Bronchial epithelial cell (primary cell): ENCODE measurements at places on chromosomes 13 and 19.

DNA sequence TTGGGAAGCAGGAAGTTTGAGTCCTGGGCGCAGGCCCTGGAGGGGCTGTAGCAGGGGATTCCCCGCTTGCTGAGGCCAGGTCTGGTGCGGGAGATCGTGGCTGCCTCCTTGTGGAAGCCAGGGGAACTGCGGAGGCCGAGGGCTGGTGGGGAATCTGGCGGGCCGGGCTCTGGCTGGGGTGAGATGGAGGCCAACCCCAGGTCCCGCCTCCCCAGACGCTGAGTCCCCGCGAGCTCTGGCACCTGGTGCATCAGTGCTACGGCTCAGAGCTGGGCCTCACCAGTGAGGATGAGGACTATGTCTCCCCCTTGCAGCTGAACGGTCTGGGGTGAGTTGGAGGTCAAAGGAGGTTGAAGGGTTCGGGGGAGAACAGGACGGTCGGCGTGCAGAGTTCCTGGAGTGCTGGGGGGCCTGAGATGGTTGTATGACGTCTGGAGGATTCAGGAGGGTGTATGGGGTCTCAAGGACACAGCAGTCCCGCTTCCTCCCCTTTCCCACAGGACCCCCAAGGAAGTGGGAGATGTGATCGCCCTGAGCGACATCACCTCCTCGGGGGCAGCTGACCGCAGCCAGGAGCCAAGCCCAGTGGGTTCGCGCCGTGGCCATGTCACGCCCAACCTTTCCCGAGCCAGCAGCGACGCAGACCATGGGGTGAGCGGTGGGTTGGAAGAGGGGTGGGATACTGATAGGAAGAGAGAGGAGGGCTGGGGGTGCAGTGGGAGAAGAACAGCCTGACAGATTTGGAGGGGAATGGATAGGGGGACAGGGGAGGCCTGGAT is 13.1 kb downstream of the GRAMD1A start:
- peak; percentile 28 for DNase-seq

- DNase-seq = no peak
These were observed 71.6 kb upstream of the SLITRK1 start for GRCh38 chr13:83953916-83954315.

DNA sequence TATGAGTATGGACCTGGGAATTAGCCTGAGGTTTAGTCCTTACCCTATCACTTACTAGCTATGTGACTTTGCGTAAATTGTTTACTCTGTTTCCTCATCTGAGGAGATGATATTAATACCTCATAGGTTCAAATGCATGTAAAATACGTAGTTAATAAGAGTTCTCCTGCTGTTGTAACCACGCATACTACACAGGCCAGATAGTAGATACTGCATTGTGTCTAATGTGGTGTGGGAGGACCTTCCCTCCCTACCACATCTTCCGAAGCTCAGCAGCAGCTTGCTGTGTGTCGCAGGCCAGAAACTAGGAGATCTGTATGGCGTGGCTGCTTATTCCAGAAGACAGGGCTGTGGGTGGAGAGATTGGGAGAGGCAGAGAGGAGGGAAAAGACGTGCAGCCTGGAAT is 23.0 kb downstream of the GTF2F2 start:
- DNase-seq = no peak

DNA sequence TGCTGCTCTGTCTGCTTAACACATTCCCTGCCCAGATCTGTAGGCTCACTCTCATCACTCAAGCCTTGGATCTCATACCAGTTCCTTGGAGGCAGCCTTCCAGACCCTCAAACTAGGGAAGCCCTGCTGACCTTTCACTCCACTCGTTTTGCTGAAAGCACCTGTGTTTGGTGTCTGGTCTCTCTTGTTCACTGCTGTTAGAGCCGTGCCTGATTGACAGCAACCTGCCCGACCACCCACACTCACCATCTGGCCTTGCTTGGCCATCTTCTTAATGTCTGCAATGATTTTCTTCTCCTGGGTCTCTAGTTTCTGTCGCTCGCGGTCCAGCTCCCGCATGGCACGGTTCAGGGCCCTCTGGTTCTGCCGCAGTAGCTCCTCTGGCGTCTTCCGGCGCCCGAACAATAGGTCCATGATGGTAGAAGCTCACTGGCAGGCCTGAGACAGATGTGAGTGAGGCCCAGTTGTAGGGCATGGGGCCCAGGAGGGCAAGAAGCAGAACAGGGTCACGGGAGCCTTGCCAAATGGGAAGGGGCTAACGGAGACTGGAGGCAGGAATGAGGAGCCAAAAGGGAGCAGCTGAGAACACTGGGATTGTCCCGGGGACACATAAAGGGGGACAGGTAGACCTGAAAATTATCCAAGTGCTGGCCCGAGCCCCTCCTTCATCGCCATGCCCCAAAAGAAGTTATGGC is 959 bp downstream of the CHMP2A start:
- no peak for DNase-seq

DNA sequence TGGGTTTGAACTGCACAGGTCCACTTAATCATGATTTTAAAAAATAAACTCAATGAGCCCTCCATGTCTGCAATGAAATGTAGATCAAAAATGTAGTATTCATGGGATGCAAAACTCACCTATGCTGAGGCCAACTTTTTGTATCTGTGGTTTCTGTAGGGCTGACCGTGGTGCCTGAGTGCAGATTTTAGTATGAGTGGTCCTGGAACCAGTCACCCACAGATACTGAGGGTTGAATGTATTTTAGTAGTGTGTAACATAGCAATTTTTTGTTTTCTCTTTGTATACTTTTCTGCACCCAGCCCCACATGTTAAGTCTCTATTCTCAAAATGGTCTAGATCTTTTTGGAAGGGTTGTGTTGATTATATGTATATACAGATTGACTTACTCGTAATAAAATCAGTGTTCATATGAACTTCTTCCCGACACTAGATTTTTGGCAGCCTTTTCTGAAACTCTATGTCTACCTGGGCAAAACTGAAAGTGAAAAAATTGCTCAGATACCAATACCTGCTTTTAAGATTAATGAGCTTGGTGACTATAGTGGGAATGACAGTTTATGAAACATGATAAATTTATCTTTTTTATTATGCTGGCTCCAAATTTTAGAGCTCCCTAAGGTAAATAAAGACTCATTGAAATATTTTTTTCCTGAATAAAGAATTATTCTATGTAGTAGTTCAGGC is 51.6 kb downstream of the DNAJC15 start:
- no peak for DNase-seq

- no peak for DNase-seq
These were observed 1697.7 kb downstream of the EFNB2 start for GRCh38 chr13:104837756-104838155.

DNA sequence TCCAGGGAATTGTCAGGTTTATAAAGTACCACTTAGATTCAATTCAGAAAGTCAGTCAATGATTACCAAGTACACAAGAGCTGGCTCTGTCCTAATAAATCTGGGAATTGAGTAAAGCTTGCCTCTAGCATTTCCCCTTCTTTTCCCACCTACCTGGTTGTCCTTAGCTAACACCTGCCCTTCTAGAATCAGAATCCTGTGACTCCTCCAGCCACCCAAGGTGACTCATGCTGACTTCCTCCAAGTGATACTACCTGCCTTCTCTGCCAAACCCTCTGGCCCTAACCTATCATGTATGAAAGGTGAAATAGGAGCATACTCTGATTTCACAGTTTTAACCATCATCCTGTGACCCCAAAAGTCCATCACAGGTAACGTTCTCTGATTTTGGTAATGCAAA is 151.2 kb downstream of the DIAPH3 start:
- peak; percentile 87 for DNase-seq
